ENCODE measurements at places on chromosomes 11 and 22. TPM values are rescaled to one million over a fixed set of nuclear protein-coding genes. Genes with fewer than 3 reads are reported as not detected.

DNA sequence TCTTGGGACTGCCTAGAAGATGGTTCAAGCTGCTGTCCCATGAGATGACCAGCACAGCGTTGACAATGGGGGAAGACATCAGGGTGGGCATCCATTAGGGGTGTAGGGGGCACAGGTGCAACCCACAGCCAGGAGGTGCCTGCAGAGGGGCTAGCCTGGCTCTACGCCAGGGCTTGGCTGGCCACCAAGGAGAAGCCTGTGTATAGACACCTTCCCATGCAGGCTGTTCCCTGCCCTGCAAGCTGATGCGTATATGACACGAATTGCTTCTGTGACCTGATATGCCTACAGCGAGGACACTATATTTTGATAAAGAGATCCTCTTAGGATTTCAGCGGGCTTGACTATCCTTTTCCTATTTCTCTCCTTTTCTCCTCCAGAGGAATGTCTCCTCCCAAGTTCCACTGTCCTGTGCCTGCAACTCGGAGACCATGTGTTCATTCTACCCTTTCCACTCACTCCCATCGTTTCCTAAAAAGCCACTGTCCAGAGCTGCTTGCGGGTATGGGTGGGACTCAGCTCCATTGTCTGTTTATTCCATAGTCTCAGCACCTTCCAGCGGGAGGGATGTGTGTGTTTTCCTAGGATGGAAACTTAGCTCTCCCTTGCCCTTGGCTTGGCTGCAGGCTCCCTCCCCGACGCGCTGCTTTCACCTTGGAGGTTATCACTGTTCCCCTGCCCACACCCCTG is 56.1 kb downstream of the ST14 start:
- no peak overlapping the region for H3K4me3 ChIP-seq
- H3K36me3 ChIP-seq = no peaks in the 10 kb centered on the region
- peaks cover 7% of the 10 kb centered on the region for H3K27me3 ChIP-seq
- DNase-seq = peak; percentile 34
- no peak overlapping the region for H3K27ac ChIP-seq

DNA sequence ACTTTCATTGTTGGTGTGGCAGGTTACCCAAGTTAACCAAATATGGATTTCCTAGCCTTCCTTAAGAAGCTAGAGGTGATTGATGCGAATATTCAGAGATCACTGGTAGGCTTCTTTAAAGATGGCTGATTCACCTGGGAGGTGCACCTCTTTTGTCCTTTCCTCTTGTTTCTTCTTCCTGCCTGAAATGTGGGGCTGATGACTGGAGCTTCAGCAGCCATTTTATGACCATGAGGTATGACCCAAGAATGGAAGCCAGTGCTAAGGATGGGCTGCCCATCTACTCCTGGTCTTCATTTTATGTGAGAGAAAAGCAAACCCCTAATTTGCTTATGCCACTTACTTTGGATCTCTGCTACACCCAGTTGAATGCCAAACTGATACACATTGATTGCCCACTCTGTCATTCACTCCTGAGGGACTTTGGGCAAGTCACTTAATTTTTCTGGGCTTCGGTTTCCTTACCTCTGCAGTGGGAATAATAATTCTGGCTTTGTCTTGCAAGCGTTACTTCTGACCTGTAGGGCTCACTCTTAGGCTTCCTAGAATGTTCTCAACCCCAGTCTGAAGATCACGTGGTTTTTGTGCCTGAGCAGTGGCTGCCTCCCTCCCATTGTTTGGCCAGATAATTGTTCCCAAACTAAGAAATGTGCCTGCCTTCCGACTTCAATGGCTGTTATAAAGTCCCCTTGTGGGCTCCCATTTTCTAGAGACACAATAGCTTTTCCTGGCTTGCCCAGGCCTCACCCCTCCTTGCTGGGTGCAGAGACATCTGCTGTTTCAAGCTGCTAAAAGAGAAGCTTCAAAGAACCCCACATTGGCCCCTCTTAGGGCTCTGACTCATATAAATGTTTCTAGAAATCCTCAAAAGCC is 243.1 kb downstream of the ST3GAL4 start:
- DNase-seq = no peak
- H3K27ac ChIP-seq = no peak overlapping the region
- peaks cover 12% of the 10 kb centered on the region for H3K27me3 ChIP-seq
- H3K4me3 ChIP-seq = no peak overlapping the region

DNA sequence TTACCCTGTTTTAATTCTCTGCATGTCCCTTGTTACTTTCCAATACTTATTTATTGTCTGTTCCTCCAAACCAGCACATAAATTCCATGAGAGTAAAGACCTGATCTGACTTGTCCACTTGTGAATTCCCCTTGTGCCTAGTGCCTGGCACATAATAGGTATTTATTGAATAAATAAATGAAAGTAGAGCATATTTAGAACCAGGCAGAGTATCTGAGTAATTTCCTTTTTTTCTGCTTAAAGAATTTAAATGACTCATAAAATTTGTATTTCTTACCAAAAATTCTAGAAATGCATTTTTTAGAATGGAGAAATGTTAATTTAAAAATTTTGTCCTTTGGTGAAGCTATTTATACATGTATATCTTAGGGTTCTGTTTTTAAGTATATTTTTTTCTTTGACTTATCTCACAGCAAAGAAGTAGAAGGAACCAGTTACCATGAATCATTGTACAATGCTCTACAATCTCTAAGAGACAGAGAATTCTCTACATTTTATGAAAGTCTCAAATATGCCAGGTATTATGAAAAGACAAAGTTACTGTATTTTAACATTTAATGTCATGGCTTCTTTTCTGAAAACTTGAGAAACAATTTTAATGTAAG is 96.8 kb downstream of the ATM start:
- no peak overlapping the region for H3K4me3 ChIP-seq
- H3K27ac ChIP-seq = no peak overlapping the region

- H3K4me1 ChIP-seq = peaks cover 29% of the 10 kb centered on the region
- no peak overlapping the region for H3K27ac ChIP-seq
- H3K4me3 ChIP-seq = no peak overlapping the region
- peaks cover 27% of the 10 kb centered on the region for H3K36me3 ChIP-seq
- no peak for DNase-seq
Observed at GRCh38 chr11:111633248-111633647, 31.0 kb downstream of the SIK2 start.

DNA sequence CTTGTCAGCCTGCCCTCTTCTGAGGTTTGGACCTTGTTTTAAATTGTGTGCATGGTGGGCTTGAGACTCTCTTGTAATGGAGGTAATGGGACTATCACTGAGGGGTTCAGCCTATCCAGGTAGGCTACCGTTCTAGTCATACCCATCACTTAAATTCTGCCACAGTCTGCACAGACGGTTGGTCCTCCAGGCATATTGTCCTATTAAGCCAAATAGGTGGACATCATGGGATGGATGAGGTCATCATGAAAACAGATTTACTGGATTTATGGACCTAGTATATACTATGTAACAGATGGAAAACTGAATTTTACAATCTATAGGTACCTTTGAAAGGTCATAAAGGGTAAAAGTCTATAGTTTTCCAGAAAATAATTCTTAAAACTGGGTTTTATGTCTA is 9.1 kb upstream of the RBM4 start:
- no peak overlapping the region for H3K4me3 ChIP-seq
- H3K36me3 ChIP-seq = peaks cover 66% of the 10 kb centered on the region
- no peak overlapping the region for H3K27ac ChIP-seq
- DNase-seq = no peak
- H3K27me3 ChIP-seq = no peaks in the 10 kb centered on the region
- H3K4me1 ChIP-seq = peaks cover 14% of the 10 kb centered on the region

- H3K27me3 ChIP-seq = no peaks in the 10 kb centered on the region
- H3K4me3 ChIP-seq = no peak overlapping the region
- H3K36me3 ChIP-seq = no peaks in the 10 kb centered on the region
- H3K4me1 ChIP-seq = no peaks in the 10 kb centered on the region
- DNase-seq = no peak
Observed at GRCh38 chr11:109222761-109223160, 199.2 kb upstream of the C11orf87 start.

- H3K36me3 ChIP-seq = no peaks in the 10 kb centered on the region
- no peak overlapping the region for H3K27ac ChIP-seq
- H3K27me3 ChIP-seq = peaks cover 15% of the 10 kb centered on the region
- peaks cover 2% of the 10 kb centered on the region for H3K4me1 ChIP-seq
- no peak for DNase-seq
Observed at GRCh38 chr11:104169091-104169490, 5.1 kb upstream of the PDGFD start.

- peaks cover 4% of the 10 kb centered on the region for H3K27me3 ChIP-seq
- H3K36me3 ChIP-seq = peaks cover 1% of the 10 kb centered on the region
- no peak overlapping the region for H3K27ac ChIP-seq
- H3K4me3 ChIP-seq = no peak overlapping the region
Observed at GRCh38 chr11:88167853-88168252, 7.4 kb downstream of the RAB38 start.

GRCh38 chr11:6646576-6646917 is 9.1 kb downstream of the DCHS1 start:
- DNase-seq = no peak
- H3K4me1 ChIP-seq = no peaks in the 10 kb centered on the region
- H3K27me3 ChIP-seq = no peaks in the 10 kb centered on the region
- H3K4me3 ChIP-seq = no peak overlapping the region

- H3K36me3 ChIP-seq = no peaks in the 10 kb centered on the region
- no peak for DNase-seq
- no peak overlapping the region for H3K4me3 ChIP-seq
- peaks cover 9% of the 10 kb centered on the region for H3K4me1 ChIP-seq
Observed at GRCh38 chr11:128888034-128888985, 2.8 kb upstream of the KCNJ5 start.

GRCh38 chr22:36326178-36327161 is 61.3 kb downstream of the MYH9 start:
- peak overlapping the region; percentile 99 for H3K27ac ChIP-seq
- H3K27me3 ChIP-seq = no peaks in the 10 kb centered on the region
- no peak overlapping the region for H3K4me3 ChIP-seq
- no peak for DNase-seq

- H3K4me3 ChIP-seq = no peak overlapping the region
- H3K27ac ChIP-seq = no peak overlapping the region
- peaks cover 20% of the 10 kb centered on the region for H3K4me1 ChIP-seq
- no peak for DNase-seq
Observed at GRCh38 chr11:44976576-44976975, 25.9 kb upstream of the TP53I11 start.

DNA sequence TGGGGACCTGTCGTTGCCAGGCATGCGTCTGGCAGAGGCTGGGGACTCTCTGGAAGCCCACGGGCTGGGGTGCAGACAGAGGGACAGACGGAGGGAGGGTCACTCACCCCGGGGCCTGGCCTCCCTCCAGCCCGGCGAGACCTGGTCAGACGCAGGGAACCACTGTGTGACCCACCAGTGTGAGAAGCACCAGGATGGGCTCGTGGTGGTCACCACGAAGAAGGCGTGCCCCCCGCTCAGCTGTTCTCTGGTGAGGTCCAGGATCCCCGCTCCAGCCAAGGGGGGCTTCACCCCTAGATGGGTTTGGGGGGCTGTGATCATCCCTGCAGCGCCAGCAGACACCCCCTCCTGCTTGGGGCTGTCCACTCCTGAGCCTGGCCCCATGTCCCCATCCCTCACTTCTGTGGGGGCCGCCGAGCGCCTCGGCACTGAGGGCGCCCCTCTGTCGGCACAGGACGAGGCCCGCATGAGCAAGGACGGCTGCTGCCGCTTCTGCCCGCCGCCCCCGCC is 23.6 kb upstream of the MUC5B start:
- H3K36me3 ChIP-seq = no peaks in the 10 kb centered on the region
- no peak overlapping the region for H3K4me3 ChIP-seq
- no peaks in the 10 kb centered on the region for H3K27me3 ChIP-seq

GRCh38 chr11:126843096-126843495 is 157.5 kb downstream of the KIRREL3 start:
- no peaks in the 10 kb centered on the region for H3K36me3 ChIP-seq
- no peak overlapping the region for H3K27ac ChIP-seq
- no peak for DNase-seq
- H3K4me1 ChIP-seq = no peaks in the 10 kb centered on the region

GRCh38 chr11:72755713-72756285 is 3.6 kb upstream of the ARAP1 start:
- H3K27me3 ChIP-seq = no peaks in the 10 kb centered on the region
- H3K4me3 ChIP-seq = no peak overlapping the region
- H3K4me1 ChIP-seq = peaks cover 15% of the 10 kb centered on the region
- no peak for DNase-seq
- no peaks in the 10 kb centered on the region for H3K36me3 ChIP-seq

DNA sequence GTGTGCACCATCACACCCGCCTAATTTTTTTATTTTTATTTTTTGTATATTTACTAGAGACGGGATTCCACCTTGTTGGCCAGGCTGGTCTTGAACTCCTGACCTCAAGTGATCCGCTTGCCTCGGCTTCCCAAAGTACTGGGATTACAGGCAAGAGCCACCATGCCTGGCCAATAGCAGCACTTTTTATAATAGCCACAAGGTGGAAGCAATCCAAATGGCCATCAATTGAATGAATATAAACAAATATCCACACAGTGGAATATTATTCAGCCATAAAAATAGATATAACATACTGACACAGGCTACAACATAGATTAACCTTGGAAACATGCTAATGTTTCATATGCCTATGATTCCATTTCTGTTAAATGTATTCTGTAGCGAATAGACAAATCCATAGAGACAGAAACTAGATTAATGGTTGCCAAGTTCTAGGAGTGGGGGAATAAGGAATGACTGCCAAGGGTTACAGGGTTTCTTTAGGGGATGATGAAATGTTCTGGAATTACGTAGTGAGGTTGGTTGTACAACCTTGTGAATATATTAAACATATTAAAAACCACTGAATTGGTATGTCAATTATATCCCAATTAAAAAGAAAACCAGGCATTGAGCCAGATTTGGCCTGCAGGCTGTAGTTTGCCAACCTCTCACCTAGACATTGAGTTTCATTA is 4.8 kb downstream of the VPS51 start:
- H3K36me3 ChIP-seq = peaks cover 13% of the 10 kb centered on the region
- H3K4me1 ChIP-seq = peaks cover 33% of the 10 kb centered on the region
- no peaks in the 10 kb centered on the region for H3K27me3 ChIP-seq
- peak overlapping the region; percentile 15 for H3K27ac ChIP-seq
- no peak for DNase-seq

DNA sequence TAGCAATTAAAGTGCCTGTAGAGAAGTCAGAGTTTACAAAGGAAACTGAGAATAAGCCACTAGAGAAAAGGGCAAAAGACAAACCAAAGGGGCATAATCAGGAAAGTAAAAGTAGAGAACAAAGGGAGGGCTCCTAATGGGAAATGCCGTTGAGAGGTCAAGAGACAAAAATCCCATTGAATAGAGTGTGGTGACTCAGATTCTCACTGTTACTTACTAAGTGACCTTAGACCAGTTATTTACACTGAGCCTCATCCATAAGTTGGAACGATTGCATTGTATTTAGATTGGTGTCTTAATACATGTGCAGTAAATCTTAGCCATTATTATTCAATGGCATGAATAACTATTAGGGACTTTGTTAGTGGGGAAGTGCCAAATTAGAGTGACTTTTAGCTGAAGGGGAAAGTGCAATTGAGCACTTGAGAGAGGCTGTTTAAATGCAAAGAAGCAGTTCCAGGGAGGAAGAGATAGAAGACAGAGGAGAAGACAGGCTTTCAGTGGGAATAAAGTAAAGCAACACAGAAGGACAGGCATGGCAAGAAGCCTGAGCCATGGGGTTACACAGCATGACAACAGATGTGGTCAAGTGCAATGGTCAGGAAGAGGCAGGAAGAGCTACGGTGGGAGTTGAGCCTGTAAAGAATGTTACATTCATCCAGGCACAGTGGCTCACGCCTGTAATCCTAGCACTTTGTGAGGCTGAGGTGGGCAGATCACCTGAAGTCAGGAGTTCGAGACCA is 82.6 kb downstream of the UBASH3B start:
- H3K4me1 ChIP-seq = peaks cover 7% of the 10 kb centered on the region
- no peaks in the 10 kb centered on the region for H3K27me3 ChIP-seq
- no peak for DNase-seq
- peaks cover 11% of the 10 kb centered on the region for H3K36me3 ChIP-seq
- no peak overlapping the region for H3K4me3 ChIP-seq

The EMID1 gene
- total RNA-seq = 0.61 TPM

The GGTLC2 gene
- not detected for total RNA-seq

The POU2AF3 gene
- total RNA-seq = not detected

The STK33 gene
- 1.4 TPM for total RNA-seq

The E2F8 gene
- total RNA-seq = 46.9 TPM

The NPTXR gene
- total RNA-seq = 0.96 TPM

The TCP11L1 gene
- total RNA-seq = 19.1 TPM

The SYT7 gene
- not detected for total RNA-seq
